Mesenteric fat pad (tissue), 1 donor: ENCODE measurements at places on chromosomes 1 and 21. TPM values are rescaled to one million over a fixed set of nuclear protein-coding genes. Genes with fewer than 3 reads are reported as not detected.
A peak's percentile ranks its signal among the peaks of the same experiment; 100 is the strongest.

Gene KIRREL1
- 99.8 TPM for total RNA-seq

Gene CLIC6
- total RNA-seq: 9.9 TPM

Gene GLRX2
- total RNA-seq: 33.3 TPM

Gene IL10RB
- 39.3 TPM for total RNA-seq

Gene ZFP69
- total RNA-seq: 3.0 TPM

DNA sequence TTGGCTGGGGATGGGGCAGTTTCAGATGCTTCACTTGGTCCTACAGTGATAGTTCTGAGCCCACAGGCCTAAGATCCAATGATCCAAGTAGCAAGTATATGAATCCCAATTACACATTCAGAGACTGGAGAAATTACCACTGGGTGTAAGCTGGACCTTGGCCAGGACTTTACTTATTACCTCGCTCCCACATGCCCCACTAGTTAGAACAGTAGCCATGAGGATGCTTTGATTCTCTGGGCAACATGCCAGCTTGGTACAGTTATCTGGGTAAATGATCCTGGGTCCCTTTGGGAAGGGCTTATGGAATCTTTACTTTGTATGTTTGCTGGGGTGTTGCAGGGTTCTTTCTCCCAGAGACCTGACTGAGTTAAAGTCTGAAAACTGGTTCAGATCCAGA, 5.0 kb upstream of the FCAMR start:
- no peak for DNase-seq

DNA sequence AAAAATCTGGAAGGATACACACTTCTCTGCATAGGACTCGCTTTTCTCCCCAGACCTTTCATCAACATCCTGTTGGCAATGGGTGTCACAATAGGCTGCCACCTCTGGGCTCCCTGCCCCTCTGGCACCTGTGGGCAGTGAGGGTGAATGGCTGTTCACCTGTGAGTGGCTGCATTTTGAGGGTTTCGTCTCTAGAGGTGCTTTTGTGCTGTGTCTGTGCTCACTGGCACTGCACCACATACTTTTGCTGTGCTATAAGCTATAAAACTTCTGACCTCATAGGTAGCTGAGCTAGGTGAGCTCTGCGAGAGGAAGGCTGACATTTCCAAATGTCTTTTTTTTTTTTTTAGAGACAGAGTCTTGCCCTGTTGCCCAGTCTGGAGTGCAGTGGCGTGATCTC, 35.9 kb downstream of the SLC30A1 start:
- no peak for DNase-seq

DNA sequence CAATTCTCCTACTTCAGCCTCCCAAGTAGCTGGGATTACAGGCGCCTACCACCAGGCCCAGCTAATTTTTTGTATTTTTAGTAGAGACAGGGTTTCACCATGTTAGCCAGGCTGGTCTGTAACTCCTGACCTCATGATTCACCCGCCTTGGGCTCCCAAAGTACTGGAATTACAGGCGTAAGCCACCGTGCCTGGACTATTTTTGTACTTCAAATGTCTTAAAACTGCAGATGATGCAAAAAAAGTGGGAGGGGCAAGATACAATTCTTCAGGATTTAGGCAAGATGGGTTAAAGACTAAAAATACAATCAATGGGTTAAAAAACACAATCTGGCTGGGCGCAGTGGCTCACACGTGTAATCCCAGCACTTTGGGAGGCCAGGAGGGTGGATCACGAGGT, 4.7 kb downstream of the SCAF4 start:
- DNase-seq: no peak

Gene LRRIQ3
- total RNA-seq: 0.71 TPM

- DNase-seq: no peak
These were observed 30.2 kb downstream of the SLC22A15 start for GRCh38 chr1:116006486-116006964.

Gene FCAMR
- total RNA-seq: not detected

DNA sequence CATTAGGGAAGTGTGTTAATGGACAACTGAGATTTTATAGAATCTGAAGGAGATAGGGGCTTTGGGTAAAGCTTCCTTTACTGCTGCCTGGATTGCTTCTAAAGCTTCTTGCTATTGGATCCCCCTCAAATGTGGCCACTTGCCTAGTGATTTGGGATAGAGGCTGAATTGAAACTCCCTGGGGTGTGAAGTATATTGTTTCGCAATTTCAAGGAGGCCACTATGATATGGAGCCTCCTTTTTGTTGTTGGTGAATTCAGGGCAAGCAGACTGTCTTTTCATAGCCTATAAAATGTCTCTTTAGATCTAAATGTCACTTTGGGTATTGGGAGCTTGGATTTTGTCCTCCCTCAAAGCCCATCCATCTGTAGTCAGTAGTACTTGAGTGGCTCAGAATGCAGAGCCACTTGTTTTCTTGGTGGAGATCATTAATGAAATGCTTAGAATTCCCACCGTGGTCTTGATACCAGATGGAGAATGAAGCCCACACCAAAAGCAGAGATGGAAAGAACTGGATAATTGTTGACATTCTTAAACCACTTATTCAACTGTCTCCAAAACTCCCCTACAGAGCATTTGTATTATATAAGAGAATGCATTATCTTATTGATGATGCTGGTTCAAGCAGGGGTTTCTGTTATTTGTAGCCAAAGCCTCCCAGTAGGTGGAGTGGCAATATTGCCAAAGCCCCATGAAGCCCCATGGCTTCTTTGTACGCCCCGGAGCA, 144.3 kb upstream of the KCNE2 start:
- no peak for DNase-seq

GRCh38 chr1:98398649-98399048, 262.9 kb upstream of the SNX7 start:
- no peak for DNase-seq

Gene CELA2B
- not detected for total RNA-seq

DNA sequence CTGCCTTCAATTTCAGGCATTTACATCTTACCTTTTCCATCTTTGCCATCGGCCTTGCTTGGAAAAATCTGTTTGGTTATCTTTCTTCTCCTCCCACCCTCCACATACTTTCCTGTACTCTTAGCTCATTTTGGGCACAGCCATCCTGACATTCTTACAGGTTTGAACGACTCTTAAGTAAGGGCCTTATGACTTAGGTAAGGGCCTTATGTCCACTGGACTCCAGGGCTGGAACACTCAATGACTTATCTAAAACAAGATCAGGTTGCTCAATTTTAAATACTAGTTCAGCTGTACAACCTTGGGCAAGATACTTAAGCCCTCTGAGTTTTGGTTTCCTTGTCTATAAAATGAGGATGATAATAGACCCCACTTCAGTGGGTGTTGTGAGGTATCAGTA, 40.9 kb downstream of the C1orf21 start:
- no peak for DNase-seq

- DNase-seq: no peak
These were observed 53.5 kb downstream of the MRPL37 start for GRCh38 chr1:54253480-54253879.

GRCh38 chr1:100622966-100623762, 85.2 kb downstream of the GPR88 start:
- DNase-seq: no peak

Gene TTC24
- not detected for total RNA-seq

Gene RHCE
- not detected for total RNA-seq

Gene HES2
- total RNA-seq: 0.19 TPM

Gene C4BPB
- 2.6 TPM for total RNA-seq

Gene SPTA1
- 0.55 TPM for total RNA-seq

Gene MAN1A2
- 40.9 TPM for total RNA-seq

Gene RAB42
- total RNA-seq: 10.2 TPM

Gene KCNJ9
- not detected for total RNA-seq

GRCh38 chr1:20324704-20325406, 34.2 kb downstream of the VWA5B1 start:
- DNase-seq: no peak

Gene LPGAT1
- 61.8 TPM for total RNA-seq

- DNase-seq: no peak
These were observed 61.6 kb downstream of the MAP3K21 start for GRCh38 chr1:233389169-233389568.

GRCh38 chr1:15261155-15262002, 14.4 kb downstream of the FHAD1 start:
- peak; percentile 85 for DNase-seq

- no peak for DNase-seq
These were observed 97.5 kb downstream of the SPATA46 start for GRCh38 chr1:162279136-162279498.

Gene FRRS1
- 6.0 TPM for total RNA-seq
